ENCODE measurements at places on chromosomes 16 and 17.

DNA sequence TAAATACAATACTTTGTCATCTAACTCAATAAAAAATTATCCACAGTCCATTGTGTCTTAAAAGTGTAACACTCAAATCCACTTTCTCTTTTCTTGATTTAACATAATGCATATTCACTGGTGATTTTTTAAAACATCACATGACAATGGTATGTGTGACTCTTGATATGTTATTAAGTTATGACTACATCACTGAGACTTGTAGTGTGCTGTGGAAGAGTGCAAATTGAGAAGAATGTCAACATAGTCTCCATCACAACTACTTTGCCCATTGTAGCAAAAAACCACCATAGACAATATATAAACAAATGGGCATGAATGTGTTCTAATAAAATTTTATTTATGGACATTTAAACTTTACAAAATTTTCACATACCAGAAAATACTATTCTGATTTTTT, 380.7 kb upstream of the PMFBP1 start:
- DNase-seq: no peak

DNA sequence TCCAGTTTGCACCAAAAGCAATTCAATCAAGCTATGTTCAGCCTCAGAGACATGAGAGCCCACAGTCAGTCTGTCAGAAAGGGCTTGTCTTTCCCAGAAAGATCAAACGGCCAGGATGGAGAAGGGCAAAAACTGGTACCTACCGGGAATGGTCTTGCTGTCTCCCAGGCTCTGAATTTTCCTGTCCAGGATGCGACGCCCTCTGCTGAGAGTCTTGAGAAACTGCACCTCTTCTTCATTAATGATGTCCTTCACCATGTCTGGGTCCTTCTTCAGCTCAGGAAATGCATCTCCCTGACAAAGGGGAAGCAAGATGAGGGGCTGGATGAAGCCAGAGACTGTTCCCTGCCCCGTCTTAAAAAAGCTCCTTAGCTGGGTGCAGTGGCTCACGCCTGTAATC, 15.8 kb upstream of the EXOSC6 start:
- DNase-seq: peak; percentile 22

DNA sequence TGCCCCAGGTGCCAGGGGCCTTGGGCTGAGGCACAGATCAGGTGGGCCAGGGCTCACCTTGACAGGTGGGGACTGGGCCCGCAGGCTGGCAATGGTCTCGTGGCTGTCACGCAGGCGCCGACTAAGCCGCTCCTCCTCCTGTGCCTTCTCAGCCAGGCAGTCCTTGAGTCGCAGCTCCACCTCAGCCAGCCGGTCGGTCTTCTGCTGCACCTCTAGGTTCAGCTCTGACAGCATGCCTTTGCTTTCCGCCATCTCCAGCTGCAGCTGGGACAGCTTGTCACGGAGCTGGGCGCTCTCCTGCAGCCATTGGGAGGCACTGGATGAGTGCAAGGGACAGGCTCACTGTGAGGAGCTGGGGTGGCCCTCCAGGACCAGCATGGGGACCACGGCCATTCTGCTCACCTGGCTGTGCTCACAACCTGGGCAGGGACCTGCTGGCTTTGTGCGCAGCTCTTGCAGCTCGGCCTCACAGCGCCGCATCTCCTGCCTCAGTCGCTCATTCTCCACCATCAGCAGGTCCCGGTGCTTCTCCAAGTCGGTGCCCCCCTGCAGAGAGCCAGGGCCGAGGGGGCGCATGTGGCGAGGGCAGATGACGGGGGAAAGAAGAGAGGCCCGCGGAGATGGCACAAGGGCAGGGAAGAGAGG, 31.0 kb downstream of the KIFC3 start:
- DNase-seq: no peak

GRCh38 chr17:17103160-17103559, 60.9 kb downstream of the MPRIP start:
- DNase-seq: no peak

DNA sequence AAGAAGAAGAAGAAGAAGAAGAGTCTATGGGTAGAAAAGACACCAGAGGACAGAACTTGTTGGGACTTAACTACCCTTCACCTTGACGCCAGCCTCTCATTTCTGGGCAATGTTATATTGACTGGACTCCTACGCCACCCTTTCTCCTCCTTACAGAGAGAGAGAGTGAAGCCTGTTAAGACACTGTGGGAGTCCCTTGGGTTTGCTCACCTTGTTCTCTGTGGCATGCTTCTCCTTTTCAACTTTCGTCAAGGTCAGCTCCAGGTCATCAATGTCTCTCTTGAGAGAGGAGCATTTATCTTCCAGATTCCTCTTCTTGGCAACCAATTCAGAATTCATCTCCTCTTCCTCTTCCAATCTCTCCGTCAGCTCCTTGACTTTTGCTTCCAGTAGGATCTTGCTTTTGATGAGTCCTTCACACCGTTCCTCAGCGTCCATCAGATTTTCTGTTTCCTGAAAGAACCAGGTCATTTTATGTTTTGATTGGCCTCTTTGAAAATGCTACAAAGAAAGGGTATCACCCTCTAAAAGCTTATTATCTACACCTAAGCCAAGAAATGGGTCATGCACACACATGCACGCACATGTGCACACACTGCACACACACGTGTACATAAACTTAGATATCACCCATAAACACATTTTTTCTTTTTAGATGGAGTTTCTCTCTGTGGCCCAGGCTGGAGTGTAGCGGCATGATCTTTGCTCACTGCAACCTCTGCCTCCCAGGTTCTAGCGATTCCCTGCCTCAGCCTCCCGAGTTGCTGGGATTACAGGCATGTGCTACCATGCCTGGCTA, 48.8 kb downstream of the MYH13 start:
- DNase-seq: no peak

GRCh38 chr16:85984231-85984880, 85.4 kb downstream of the IRF8 start:
- DNase-seq: no peak

Measured in T-helper 2 cell (primary cell).